Renal cortical epithelial cell (primary cell): ENCODE measurements at places on chromosomes 3 and 15. TPM values are rescaled to one million over a fixed set of nuclear protein-coding genes. Genes with fewer than 3 reads are reported as not detected.

Gene VGLL3
- total RNA-seq = 0.99 and 16.0 TPM in 2 replicates

Gene IGF1R
- 26.9 and 272 TPM in 2 replicates for total RNA-seq

Gene NRG4
- total RNA-seq = 0.15 TPM in 1 of 2 replicates, not detected in the other

Gene SLC28A2
- total RNA-seq = not detected in 2 replicates

DNA sequence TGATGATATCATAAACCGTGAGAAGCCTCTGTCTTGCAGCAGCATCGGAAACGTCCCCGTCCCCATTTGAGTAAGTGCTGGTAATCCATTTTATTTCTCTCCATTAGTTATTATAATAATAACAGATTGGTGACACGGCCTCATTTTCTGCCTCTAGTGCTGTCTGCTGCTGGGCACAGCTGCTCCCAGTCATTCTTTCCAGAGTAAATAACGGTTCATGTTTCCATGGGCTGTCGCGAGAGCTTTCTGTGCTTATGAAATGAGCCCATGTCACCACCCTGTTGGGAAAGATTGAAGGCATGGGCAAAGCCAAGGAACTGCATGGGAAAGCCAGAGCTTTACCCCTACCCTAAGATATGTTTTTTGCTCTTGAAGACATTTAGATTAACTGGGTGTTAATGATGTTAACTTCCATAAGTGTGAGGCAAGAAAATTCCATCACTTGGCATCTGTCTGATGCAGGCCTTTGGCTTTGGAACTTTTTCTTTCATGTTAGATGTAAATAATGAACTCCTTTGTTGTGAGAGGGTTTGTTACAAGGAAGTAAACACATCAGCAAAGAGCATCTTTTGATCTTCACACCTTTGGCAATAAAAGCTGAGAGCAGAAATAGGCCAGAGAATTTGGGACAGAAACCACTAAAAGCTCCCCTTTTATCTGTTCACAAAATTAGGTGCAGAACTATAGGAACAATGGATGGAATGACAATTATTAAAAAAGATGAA, 141.8 kb downstream of the FILIP1L start:
- DNase-seq = no peak

- no peak for DNase-seq
These were observed 65.2 kb downstream of the MBNL1 start for GRCh38 chr3:152333928-152334327.
